D721Med (cell line): ENCODE measurements at places on chromosomes 1 and 21.

DNA sequence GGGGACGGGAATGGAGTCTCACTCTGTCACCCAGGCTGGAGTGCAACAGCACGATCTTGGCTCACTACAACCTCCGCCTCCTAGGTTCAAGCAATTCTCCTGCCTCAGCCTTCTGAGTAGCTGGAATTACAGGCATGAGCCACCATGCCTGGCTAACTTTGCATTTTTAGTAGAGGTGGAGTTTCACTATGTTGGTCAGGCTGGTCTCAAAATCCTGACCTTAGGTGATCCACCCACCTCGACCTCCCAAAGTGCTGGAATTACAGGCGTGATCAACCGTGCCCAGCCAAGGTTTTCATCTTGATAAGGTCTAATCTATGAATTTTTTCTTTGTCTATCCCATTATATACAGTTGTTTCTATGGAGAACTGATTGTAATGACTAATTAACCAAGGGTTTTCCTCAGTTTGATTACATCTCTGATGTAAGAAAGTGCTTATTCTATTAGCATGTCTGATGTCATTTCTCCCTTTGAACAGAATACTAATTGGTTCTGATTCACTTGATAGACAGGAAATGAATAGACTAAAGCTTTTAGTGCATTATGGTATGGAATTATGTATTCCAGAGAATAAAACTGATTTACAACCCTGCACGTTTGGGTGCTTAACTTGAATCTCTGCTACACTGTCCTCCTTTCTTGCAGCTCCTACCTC lies 11.9 kb downstream of the PACC1 start:
- DNase-seq: no peak

- DNase-seq: no peak
Observed at GRCh38 chr1:89896105-89896942, 75.5 kb downstream of the LRRC8D start.

GRCh38 chr21:39881661-39882060 lies 14.4 kb downstream of the PCP4 start:
- DNase-seq: no peak

DNA sequence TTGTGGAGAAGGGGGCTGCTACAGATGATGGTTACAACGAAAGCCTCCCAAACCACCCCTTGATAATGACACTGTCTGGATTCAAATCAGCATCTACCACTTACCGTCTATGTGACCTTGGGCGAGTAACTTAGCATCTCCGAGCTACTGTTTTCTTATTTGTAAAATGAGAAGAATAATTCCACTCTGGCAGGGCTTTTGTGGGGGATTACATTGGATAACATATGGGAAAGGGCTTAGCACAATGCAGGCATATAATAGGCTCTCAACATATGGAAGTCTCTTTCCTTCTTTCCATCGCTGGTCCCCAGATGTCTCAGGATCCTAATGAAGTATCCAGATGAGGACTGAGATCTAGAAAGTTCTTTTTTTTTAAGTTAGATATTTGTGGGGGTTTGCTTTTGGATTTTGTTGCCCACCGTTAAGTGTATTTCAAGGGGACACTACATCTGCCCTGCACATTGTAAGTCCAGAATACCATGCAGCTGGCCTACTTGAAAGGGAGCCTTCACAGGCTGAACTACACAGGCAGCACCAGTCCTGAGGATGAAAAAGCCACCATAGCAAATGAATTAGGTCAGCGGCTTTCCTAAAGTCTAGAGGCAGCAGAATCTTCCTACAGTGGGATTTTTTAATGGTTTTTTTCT lies 172.2 kb upstream of the IRF2BP2 start:
- DNase-seq: peak; percentile 90

DNA sequence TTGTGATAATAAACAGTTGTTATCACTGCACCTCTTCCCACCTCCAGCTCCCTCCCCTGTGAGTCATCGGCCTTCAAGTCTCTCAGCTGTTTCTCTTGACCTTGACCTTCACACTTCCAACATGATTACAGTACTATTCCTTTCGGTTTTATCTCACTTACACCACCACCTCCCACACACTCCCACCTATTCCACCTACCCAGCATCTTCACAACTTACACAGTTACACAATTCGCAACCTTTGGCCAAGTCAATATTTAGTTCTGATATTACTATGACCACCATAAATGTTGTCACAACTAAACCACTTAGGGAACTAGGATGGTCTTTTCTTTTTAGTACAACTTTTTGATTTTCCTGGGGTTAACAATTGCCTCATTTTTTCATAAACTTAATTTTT lies 60.2 kb downstream of the RIPK4 start:
- DNase-seq: no peak

DNA sequence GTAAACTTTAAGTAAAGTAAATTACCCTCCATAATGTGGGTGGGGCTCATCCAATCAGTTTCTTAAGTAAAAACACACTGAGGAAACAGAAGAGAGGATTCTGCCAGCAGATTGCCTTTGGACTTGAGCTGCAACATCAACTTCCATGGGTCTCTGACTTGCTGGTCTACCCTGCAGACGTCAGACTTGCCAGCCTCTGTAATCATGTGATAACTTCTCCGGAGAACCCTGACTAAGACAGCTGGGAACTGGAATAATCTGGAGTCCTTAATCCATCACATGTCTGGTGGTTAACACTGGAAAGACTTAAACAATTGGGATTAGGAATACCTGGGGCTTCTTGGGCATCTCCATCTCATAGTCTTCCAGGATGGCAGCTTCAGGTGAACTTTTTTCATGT lies 13.2 kb upstream of the CEP350 start:
- DNase-seq: no peak

- DNase-seq: no peak
Observed at GRCh38 chr1:116806245-116806644, 52.0 kb downstream of the CD2 start.

- peak; percentile 43 for DNase-seq
Observed at GRCh38 chr1:224644553-224645154, 28.5 kb downstream of the CNIH3 start.

GRCh38 chr1:59043796-59044195 lies 253.1 kb upstream of the FGGY start:
- DNase-seq: no peak

- no peak for DNase-seq
Observed at GRCh38 chr1:98276514-98276913, 355.7 kb upstream of the DPYD start.

- DNase-seq: no peak
Observed at GRCh38 chr21:36565540-36565939, 85.6 kb upstream of the CLDN14 start.

DNA sequence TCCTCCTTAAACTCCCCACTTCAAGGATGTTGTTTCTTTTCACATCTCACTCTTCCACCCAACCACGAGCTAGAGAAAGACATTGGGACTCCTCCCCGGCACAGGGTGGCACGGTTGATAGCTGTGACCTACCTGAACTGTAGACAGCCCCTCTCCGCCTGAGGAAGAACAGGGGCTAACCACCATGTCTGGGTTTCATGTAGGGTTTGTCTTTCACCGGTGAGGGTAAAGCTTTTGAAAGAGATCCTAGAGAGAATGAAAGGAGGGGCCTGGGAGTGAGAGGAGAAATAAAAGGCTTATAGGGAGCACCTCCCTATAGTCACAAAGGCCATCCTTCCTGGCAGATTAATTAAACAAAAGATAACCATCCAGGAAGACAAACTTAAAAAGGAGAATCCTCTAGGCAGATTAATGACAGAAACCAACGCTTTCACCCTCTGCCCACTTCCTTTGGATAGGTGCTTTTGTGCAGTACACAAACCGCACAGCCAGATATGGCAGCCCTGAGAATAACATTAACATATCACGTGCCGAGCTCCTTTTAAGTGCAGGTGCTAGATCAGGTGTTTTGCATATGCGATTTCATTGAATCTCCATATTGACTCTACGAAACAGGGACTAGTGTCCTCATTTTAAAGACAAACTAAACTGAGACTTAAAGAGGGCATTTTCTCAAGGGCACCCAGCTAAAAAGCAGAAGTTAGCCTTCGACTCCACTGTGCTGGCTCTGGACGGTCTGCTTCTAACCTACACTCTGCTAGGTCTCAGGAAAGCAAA lies 178.1 kb upstream of the RUNX1 start:
- DNase-seq: no peak

DNA sequence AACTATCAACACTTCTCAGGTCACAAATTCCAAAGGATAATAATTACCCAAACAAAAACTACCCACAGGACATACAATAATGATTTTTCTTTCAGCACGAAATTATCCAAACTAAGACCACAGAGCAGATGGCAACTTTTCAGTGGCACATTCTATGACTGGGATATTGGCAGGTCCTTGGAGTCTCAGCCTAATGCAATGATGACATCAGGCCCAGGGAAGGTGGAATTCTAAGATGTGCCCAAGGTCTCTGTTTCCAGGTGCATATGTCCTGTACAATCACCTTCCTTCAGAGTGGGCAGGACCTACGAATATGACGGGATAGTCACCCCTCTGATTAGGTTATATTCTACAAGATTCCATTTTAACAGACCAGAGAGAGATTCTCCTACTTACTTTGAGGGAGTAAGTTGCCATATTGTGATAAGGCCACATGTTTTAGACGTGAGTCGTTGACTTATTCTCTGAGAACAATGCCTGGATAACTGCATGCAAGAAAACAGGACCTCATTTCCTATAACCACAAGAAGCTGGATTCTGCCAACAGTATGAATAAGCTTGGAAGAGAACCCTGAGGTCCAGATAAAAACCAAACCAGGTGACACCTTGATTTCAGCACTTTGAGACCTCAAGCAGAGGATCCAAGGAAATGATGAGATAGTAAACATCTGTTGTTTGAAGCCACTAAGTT lies 69.9 kb downstream of the ZC3H11B start:
- no peak for DNase-seq

DNA sequence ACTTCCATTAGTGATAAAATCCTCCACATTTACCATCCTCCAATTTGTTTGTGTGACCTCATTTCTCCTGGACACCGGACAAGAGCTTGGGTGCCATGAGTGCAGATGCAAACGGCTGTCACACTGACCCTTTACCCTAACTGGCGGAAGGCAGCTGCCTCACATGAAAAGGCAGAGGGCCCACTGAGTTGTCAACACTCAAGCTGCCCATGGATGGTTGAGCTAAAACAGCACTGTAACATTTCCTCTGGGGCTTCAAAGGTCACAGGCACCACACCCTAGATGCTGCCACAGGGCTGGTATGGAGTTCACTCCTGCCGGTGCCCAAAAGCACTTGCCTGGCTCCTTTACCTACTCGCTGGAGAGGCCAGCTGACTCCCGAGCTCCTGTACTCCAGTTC lies 653.4 kb downstream of the KCNT2 start:
- no peak for DNase-seq

DNA sequence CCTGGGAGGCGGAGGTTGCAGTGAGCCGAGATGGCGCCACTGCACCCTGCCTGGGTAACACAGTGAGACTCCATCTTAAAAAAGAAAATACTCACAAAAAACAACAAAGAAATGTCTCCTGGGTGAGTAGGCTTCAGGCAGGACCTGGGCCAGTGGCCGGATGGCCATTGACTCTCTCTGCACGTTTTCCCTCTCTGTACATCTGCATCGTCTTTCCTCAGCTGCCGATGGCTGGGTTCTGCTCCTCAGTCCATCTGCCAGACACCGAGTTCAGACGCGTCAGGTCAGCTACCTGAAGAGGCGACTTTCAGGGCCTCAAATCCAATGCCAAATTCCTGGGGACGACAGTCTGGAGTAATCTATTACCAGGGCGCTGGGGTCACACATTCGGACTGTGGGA lies 199.3 kb downstream of the CAMTA1 start:
- no peak for DNase-seq

DNA sequence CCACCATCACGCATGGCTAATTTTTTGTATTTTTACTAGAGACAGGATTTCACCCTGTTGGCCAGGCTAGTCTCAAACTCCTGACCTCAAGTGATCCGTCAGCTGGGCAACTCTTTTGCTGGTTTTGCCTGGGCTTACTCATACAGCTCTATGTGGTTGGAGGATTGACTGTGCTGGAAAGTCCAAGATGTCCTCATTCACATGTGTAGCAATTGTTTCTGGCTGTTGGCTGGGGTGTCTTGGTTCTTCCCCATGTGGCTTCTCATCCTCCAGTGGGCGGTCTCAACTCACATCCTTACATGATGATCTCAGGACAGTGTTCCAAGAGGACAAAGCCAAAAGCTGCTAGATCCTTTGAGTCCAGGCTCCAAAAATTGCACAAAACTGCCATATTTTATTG lies 53.3 kb downstream of the TEX35 start:
- no peak for DNase-seq

GRCh38 chr1:10962483-10962882 lies 50.0 kb upstream of the TARDBP start:
- no peak for DNase-seq

DNA sequence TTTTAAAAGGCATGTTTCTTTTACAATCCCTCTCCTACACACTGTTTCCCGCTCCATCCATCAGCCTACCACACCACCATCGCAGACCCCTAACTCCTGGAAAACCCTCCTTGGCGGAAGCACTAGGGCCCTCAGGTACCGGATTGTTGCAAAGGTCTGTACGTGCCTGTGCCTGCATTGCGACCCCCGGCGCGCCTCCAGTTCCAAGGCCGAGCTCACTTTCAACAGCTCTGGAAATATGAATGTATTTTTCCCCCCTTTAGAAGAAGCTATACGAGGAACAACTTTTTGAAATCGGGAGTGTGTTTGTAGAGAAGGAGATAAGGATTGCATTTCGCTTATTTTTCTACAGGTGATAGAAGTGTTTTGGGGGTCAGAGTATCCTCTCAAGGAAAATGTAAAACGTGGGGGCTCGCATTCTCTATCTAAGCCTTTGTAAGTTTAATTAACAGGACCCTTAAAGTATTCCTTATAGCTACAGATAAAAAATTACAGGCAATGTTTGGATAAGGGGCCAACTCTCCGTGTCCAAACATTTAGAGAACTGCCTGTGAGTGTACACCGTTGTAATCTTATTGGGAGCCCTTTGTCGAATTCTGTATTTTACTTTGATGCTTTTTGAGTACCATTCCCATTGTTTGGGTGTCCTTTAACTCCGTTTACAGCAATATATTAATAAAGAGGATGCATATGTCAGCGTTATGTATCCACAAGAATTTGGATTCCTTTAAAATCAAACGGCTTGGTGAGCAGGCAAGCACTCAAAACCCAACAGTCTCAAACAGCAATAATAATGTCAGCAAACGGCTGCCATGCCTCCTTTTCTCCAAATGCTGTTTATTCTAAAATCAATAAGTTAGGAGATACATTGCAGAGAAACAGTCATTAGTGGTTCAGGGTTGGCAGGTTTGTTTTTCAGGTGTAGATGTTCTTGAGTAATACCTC lies 5.9 kb downstream of the PRRX1 start:
- DNase-seq: no peak

DNA sequence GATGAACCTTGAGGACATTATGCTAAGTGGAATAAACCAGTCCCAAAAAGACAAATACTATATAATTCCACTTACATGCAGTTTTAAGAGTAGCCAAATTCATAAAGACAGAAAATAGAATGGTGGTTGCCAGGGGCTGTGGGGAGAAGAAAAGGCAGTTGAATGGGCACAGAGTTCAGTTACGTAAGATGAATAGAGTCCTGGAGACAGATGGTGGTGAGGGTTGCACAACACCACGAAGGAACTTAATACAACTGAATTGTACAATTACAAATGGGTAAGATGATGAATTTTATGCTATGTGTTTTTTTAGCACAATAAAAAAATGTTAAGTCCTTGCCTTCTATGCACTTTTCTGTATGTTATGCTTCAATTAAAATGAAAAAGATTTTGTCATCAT lies 66.6 kb downstream of the CD34 start:
- DNase-seq: no peak

- DNase-seq: no peak
Observed at GRCh38 chr1:211133393-211133835, 534 bp downstream of the KCNH1 start.

- no peak for DNase-seq
Observed at GRCh38 chr1:20685741-20686140, 24.6 kb upstream of the DDOST start.

- DNase-seq: no peak
Observed at GRCh38 chr1:45574105-45574626, 9.7 kb upstream of the NASP start.
